Urinary bladder (tissue), 4 donors: ENCODE measurements at places on chromosomes 4 and X. TPM values are rescaled to one million over a fixed set of nuclear protein-coding genes. Genes with fewer than 3 reads are reported as not detected.

DNA sequence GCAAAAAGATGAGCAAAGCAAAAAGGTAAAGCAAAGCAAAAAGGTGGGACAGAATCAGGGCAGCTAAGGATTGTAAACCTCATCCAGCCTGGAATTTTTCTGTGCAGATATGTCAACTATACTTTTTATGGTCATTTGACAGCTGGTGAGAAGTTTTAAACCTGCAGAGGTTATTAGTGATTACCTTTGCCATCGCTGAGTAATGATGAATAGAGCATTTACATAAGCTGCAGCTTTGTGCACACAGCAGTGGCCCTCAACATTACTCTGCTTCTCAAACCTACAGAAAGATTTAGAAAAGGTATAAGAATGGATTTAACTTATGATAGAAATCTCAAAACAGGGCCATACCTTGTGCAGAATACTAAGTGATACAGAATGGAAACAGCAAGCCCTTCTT, 54.5 kb upstream of the C4orf54 start:
- no peak for DNase-seq

GRCh38 chr4:108794136-108794535, 31.3 kb upstream of the ETNPPL start:
- no peak for DNase-seq

DNA sequence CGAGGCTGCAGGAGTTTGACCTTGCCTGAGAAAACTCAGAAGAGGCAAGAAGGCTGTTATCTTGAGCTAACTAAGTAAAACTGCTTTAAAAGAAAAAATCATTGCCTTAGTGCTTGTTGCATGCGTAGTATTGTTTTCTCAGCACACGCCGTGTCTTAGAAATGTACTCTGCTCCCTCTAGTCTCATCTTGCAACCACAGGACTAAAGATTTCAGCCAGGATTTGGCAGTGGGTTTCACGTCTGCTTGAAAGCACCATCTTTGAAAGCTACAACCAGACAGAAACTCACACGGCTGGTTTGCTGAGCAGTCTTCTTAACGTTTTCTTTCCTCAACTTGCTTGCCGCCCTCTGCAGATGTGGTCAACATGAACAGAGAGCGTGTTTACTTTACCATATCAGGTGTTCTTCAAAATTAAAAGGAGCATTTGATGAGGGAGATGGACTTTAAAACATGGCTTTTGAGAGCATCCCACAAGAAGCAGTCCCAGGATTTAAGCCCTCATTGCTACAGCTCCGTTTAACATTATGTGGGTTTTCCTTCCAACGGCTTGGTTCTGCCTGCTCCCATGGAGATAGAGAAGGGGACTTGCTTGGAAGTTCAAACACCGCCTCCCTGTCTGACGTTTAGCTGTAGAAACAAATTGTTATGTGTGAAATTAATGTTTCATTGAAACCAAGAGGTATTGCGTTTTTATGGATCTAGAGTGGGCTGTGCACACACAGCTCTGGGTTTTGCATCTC, 3.4 kb downstream of the SORCS2 start:
- DNase-seq = no peak

DNA sequence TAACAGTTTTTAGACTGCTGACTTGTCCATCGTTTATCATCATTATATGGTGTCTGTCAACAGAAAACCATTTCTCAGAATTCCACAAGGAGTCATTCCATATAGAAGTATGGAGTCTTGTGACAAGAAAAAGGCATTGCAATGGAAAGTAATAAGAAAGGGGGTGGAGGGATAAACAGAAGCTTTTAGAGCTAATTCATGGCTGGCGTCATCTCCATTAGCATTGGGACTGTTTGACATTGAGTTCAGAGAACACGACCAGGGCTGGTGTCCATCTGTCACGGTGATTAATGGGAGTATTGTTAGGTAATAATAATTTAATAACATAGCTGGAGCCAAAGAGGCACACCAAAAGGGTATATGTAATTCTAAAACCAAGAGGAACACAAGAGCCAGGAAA, 101.9 kb upstream of the SFRP2 start:
- no peak for DNase-seq

GRCh38 chr4:3268395-3269104, 19.6 kb downstream of the MSANTD1 start:
- no peak for DNase-seq

- DNase-seq = no peak
Measured at GRCh38 chr4:172109466-172109865, 296.3 kb downstream of the GALNTL6 start.

GRCh38 chr4:127730142-127730913, at the start of gene SLC25A31:
TSS of gene SLC25A31 (plus strand) at chr4:127730400. CDS start at chr4:127730546, 146 bp downstream.
- no peak for DNase-seq

DNA sequence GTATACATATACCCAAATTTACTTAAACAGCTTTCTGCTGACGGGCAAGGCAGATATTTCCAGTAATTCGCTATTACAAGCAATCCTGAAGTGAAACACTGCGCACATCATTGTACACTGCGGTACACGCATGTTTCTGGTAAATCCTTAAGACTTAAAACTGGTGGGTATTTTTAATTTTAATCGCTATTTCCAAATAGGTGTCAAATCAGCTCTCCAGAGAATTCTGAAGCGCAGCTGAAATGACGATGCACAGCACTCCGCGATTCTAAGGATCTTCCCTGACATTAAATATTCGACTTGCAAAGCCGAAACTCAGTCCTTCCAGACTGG, 361 bp downstream of the TMEM128 start:
- peak; percentile 10 for DNase-seq

GRCh38 chr4:1155314-1155713, 17.1 kb downstream of the SPON2 start:
- DNase-seq = no peak

GRCh38 chr4:35106091-35106734, 1138.1 kb downstream of the ARAP2 start:
- no peak for DNase-seq

GRCh38 chr4:1748465-1748995, 27.2 kb downstream of the TACC3 start:
- no peak for DNase-seq

- DNase-seq = no peak
Measured at GRCh38 chr4:61427818-61428495, 227.8 kb downstream of the ADGRL3 start.

- DNase-seq = no peak
Measured at GRCh38 chr4:129972257-129972656, 876.3 kb downstream of the C4orf33 start.

DNA sequence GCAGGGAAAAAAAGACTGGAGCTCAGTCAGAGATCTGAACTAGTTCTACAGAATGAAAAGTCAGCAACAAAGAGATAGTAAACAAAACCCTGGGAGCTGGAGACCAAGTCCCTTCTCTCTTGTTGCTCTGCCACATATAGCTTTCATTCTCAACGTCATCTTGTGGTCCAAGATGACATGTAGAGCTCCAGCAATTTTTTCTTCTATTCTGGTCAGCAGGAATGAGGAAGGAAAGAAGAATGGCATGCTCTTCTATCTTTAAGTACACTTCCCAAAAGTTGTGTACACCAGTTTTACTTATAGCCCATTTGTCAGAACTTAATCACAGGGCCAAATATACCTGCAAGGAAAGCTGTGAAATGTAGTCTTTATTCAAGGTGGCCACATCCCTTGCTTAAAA, 45.6 kb downstream of the RAP2C start:
- DNase-seq = no peak

DNA sequence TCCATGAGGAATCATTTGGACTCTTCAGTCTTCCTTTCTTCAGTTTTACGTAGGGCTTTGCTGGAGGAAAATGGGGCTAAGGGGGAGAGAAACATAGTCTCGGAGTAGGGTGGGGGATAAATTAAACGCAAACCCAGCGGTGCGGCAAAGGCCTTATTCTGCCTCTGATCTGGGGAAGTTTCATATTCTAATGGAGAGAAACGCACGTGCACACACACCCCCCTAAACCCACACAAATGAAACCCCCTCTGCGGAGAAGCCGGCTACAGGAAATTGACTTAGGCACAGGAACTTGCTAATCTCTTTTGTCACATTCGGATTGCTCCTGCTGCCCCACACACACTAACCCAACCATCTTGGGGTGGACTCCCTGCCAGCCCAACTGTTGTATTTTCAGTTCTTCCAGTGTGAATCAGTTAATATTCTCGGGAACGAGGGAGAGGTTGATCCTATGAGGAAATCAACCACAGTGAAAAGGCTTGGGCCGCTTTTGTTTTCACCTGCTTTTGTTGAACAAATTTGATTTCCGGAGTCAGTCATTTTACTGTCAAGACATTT, at the start of gene RHOH:
Gene RHOH, plus strand, starts transcription at position 308 of the 558 bp plus-strand sequence. CDS start 46,356 bp downstream, outside the sequence.
- no peak for DNase-seq

GRCh38 chrX:134797390-134797700, 139.1 kb upstream of the PLAC1 start:
- DNase-seq = no peak

- DNase-seq = no peak
Measured at GRCh38 chrX:132426695-132427281, 62.0 kb downstream of the MBNL3 start.

- DNase-seq = no peak
Measured at GRCh38 chrX:67613996-67614395, 70.2 kb downstream of the AR start.

DNA sequence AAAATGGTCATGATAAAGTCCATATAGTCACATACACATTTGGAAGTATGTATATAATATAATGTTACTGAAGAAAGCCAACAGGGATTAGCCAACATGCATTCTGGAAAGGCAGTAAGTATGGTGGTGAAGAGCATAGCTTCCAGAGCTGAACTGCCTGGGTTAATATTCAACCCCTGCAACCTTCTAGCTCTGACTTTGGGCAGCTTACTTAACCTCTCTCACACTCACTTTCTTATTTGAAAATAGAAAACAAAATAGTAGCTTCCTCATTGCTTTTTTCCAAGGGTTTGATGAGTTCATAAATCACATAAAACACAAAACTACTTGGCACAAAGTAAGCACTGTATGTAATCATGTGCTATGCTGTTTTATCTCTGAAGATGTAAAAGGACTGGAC, 216.4 kb downstream of the CHIC2 start:
- DNase-seq = no peak

DNA sequence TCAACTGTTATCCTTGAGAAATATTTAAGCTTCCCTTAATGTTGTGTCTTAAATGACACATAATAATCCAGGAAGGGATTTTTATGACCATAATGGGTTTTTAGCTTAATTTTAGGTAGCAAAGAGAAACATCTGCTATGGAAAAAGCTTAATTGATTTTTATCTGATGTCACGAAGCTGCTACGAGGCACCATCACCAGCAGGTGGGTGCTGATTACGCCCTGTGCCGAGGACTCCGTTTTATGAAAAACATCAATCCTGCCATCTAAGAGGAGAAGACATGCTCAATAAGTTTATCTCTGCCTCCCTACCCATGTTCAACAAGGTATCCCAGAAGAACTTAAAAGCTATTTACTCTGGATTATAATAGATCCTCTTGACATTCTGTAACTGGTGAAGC, 280.6 kb upstream of the ZFP42 start:
- no peak for DNase-seq

DNA sequence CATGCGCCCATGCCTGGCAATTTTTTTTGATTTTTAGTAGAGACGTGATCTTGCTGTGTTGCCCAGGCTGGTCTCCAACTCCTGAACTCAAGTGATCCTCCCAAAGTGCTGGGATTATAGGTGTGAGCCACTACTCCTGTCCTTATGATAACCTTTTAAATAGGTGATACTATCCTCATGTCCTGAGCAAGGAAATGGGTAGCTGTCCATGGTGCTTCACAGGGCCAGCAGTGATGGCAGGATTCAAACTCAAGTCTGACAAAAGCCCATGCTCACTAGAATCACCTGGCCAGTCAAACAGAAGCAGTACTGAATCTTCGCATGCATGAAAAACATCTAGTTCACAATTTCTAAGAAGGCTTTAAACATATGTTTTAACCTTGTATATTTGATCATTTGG, 235.1 kb downstream of the NR3C2 start:
- no peak for DNase-seq

GRCh38 chr4:7631288-7632014, 196.7 kb upstream of the PSAPL1 start:
- DNase-seq = no peak

DNA sequence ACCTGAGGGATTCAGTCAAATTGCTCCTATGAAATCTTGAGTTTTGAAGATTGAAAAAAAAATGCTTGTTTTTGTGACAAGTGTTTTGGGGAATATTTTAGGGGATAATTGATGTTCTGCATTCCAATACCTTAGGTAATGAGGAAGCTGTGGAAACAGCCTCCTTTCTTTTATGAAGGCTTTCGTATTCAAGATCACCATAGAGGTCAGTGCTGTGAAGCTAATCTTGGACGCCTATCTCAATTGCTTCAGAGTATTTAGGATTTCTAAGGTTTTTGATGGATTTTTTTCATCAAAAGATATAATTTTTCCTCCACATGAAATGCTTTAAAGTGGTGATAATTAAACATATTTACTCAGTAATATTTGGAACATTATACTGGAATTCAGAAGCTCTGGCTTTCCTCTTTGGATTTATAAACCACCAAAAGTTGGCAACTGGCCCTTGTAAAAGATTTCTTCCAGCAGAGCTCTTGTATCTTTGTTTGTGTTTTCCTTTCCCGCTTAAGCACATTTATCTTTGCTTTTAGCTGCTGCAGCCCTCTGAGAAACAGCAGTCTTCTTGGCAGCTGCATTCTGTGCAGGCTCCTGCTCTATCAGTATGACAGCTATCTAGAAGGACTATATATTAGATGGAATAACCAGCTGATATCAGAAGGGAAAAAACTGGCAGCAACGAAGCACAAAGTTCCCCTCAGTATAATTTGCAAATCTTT, 63.7 kb downstream of the HMGB2 start:
- DNase-seq = no peak

DNA sequence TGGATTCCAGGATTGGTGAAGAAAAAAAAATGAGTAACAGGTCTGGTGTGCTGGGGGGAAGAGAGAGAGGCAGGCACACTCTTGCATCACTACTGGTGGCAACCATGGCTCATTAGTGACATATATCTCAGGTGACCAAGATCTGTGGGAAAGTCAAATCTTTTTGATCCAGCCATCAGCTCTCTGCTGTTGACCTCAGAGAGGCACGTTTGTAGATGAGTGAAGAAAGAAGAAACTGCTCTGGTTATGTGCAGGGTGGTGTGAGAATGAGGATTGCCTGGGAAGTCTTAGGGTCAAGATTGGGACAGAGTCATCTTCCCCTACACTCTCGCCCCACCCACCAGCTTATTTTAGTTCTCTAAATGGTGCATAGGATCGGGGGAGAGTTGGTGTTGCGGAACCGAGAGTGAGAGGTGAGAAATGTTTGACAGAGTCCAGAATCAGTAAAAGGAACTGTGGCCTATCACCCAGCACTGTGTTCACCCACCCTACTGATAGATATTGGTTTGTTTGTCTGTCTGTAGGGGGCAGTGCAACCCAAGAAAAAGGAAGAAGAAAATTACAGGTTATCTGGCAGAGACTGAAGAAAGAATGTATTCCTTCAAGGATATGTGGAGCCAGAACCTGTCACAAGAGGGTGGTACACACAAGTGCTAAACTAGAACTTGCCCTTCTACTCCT, 21.9 kb downstream of the ARMCX6 start:
- DNase-seq = peak; percentile 20

CFI gene
- 24.8 TPM for polyA plus RNA-seq

SLC34A2 gene
- not detected for polyA plus RNA-seq

PPP2R2C gene
- polyA plus RNA-seq = 0.94 TPM

DUSP21 gene
- polyA plus RNA-seq = not detected

ZNF275 gene
- 7.6 TPM for polyA plus RNA-seq

SLC6A8 gene
- 76.1 TPM for polyA plus RNA-seq

FAT4 gene
- polyA plus RNA-seq = 5.2 TPM

TMEM185A gene
- 23.3 TPM for polyA plus RNA-seq

PNMA5 gene
- 0.04 TPM for polyA plus RNA-seq

SYP gene
- 8.3 TPM for polyA plus RNA-seq

SLC25A4 gene
- 77.3 TPM for polyA plus RNA-seq

NXF2B gene
- not detected for polyA plus RNA-seq
